ENCODE measurements at places on chromosomes 3 and 15.

DNA sequence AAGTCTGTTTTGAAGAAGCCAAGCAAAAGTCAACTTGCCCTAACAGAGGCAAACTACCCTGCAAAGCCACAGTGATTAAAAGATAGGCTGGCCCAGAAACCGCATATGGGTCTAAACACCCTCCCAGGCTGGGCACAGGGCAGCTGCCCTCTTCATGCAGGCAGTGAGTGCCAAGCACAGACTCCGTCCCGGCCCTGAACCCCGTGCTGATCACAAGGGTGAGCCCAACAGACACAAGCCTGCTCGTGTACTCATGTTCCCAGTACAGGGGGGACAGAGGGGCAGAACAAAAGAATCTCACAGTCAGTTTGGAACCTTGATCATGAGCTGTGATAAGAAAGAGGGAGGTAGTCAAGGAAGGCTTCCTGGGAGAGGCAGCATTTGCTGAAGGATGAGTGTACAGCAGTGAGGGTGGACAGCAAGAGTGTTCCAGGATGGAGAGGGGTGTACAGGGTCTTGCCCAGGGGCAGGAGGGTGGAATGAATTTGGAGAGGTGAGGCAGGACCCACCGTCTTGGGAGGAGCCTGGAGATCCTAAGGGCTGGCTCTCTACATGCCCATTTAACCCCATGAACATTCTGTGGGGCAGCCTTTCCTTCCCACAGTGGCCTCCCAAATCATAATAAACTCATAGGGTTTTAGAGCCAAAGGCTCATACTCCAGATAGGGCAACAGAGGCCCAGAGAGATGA, 43.2 kb upstream of the PRR23E start:
- no peak for DNase-seq

- no peak for DNase-seq
Observed at GRCh38 chr3:13333236-13333897, 86.8 kb downstream of the NUP210 start.

- DNase-seq, result no peak
Observed at GRCh38 chr15:66959875-66960274, 105.5 kb upstream of the SMAD3 start.

GRCh38 chr3:56001537-56001936, 466.7 kb downstream of the ERC2 start:
- no peak for DNase-seq

DNA sequence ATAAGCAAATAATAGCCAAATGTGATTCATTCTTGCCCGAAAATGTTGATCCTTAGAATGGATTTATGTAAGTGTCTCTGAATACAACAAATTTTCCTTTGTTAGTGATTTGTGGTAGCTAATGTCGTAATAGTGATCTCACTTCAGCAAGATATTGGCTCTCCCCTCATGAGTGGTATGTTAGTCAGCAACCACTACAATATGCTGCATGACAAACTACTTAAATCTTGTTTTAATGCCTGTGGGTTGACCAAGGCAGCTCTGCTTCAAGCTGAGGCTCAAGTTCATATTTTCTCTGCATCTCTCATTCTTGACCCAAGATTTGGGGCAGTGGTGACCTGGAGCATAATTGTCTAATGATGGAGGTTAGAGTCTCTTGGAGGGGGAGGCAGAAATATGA, 49.8 kb upstream of the GALNT15 start:
- DNase-seq, result no peak

DNA sequence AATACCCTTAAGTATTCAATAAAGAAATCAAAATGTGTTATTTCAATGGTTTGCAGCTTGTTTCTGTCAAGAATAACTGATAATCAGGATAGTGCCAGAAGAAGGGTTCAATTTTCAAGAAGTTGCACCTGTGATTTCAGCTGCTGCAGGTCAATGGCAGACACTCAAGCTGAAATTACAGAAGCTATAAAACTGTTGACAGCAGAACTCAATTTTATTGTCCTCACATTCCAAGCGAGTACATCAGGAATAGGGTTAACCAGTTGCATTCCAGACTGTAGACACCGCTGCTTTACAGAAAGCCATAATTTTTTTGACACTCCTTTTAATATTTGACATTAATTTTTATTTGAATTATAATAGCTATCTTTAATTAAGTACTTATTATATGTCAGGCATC, 364.1 kb downstream of the CGGBP1 start:
- DNase-seq, result no peak

- peak; percentile 80 for DNase-seq
Observed at GRCh38 chr15:89419370-89419984, 76.9 kb downstream of the RHCG start.

- peak; percentile 27 for DNase-seq
Observed at GRCh38 chr15:53565721-53566120, 193.7 kb downstream of the WDR72 start.

DNA sequence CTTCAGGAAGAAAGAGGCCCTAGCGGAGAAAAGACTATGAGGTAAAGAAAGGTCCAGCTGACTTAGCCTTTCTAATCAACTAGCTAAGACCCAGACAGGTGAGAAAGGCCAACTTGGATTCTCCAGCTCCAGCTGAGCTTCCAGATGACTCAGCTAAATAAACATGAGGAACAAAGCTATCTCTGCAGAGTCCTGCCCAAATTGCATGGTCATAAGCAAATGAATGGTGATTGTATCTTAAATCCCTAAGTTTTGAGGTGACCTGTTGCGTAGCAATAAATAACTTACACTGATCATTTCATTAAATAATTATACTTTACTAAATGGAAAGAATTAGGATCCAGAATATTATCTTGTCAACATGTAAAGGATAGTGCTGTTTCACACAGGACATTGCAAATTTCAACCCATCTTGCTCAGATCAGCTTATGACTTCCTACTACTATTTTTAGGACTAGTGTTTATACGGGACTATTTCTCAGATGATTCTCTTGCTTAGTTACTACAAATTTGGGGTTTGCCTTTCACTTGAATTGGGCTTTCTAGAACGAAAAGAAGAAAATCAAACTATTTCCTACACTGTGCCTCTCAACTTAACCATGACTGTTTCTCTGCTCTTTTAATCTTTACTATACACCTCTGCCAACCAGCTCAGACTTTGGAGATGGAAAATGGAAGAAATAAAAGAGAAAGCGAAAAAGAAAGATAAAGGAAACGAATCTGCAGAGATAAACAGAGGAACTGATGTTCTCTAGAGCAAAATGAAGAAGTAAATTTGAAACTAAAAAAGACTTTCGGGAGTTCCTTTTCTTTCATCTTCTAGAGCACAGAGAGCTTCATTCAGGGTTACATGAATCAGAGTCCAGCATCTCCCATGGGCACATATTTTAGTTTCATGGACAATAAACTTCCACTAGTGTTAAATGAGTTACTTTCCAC, 6.6 kb upstream of the ADGRG7 start:
- DNase-seq, result peak; percentile 21

DNA sequence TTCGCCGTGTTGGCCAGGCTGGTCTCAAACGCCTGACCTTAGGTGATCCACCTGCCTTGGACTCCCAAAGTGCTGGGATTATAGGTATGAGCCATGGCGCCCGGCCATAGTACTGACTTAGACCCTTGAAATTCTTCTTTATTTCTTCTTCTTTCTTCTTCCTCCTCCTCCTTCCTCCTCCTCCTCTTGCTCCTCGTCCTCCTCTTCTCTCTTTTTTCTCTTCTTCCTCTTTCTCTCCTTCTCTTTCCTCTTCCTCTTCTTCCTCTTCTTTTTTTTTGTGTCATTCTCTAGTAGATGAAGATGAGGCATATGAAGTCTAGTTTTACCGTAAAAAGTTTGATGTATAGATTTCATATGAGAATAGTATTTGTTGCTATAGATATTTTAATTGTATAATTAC, 9.3 kb downstream of the RPL15 start:
- DNase-seq, result no peak

- peak; percentile 85 for DNase-seq
Observed at GRCh38 chr3:82133070-82133606, 371.7 kb upstream of the GBE1 start.

DNA sequence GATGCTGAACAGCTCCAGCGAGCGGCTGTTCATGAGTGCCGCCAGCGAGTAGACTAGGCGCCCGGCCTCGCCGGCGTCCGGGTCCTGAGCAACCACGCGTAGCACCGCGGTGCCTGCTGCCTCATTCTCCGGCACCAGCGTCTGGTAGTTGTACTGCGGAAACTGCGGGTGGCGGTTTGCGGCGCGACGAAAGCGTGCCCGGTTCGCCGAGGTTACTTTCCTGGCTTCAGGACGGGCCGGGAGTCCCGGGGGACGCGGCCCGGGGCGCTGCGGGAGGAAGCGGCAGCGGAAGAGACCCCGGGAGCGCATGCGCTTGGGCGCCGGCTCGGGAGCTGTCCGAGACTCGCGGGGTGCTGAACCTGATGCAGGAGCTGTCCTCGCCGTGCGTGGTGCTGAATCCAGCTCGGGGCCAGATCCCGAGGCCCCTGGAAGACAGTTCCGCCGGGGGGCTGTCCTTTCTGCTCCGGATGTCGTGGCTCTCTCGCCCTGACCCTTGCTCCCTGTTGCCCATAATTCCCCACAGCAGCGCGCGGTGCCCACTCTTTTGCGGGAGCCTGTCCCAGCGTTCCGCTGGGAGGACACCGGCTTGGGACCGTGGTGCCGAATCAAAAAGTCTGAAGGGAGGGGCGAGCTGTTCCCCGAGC, 1.1 kb downstream of the CELSR3 start:
- peak; percentile 69 for DNase-seq

- DNase-seq, result no peak
Observed at GRCh38 chr3:8631661-8632060, 12.9 kb downstream of the SSUH2 start.

- no peak for DNase-seq
Observed at GRCh38 chr15:36753173-36753572, 173.7 kb downstream of the CDIN1 start.

DNA sequence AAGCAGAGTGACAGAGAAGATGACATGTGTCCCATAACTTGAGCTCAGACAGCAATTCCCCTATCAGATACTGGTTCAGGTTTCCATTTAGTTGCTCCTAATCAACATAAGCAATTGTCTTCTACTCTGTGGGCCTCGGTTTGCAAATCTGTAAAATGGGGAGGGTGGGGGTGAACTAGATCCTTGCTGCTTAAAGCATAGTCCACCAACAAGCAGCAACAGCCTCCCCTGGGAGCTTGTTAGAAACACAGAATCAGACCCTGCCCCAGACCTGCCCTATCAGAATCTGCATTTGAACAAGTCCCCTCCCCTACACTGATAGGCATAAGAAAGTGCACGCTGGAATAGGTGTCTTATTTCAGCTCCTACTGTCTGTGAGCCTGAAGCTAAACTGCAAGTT, 87.8 kb downstream of the CEMIP start:
- DNase-seq, result no peak

DNA sequence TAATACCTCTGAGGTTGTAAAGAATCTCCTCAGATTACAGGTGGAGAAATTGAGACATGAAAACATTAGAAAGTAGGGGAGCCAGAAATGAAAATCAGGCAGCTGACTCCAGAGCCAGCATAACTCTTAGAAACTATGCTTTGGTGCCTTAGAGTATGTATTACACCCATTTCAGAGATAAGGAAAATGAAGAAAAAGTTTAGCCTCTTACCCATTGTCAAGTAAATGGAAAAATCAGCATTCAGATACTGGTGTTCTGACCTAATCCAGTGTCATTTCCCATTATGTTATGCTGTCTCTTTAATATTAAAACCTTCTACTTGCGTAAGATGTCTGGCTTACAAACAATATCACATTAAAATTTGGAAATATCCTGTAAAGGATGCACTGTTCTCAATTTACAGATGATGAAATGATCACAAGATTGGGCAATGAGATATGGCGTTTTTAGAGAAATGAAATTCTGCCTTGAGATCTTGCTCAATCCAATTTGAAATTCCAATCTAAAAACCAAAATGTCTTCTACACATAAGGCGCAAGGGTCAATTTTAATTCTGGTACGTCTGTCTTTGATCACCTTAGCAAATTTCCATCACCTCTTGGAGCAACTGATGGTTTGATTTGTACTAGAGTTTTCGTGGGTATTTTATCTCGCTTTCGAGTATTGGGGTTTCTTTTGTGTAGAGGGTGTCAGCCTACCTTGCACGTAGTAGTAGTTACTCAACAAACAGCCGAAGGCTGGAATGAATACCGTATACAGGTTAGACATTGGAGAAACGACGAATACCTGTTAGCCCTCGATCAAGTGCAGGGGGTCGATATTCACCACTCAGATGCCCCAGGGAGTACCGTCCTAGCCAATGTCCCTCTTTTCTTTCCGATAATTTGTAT, 902 bp upstream of the ZCWPW2 start:
- peak; percentile 70 for DNase-seq

DNA sequence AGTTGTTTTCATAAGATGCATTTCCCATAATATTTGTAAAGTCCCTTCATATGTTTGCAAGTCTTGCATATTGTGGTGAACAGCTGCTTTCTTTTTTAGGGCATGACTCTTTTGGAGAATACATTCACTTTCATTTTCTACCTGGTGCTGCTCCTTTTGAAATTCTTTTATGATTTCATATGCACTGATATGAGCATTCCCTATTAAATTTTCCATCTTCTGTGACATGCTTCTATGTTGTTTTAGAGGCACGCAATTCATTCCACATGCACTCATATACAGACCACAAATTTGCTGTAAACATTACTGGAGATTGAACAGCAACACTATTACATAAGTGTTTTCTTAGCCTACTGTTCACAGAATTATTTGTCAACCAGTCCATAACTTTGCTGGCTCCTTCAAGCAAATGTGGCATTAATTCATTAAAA, 92.8 kb upstream of the TNFSF10 start:
- no peak for DNase-seq

GRCh38 chr15:37122703-37123102, 22.4 kb upstream of the MEIS2 start:
- DNase-seq, result no peak

DNA sequence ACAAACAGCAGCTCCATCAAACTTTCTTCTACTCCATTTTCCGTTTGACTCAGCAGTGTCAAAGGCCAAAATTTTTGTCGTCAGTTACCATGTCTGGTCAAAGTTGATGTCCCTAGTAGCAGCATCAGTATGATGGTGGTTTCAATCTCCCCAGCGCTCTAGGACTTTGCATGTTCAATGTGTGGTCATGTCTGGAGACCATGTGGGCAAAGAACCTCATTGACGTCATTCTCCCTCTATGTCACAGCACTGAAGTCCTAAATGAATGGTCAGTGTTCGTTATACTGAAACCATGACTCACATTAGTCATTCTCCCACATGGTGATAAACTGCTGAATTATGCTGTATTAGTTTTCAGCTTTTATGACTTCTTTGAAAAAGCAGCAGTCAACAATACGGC, 23.2 kb downstream of the SHC4 start:
- no peak for DNase-seq

GRCh38 chr15:63999177-63999576, 47.1 kb downstream of the DAPK2 start:
- peak; percentile 48 for DNase-seq

- no peak for DNase-seq
Observed at GRCh38 chr3:13762906-13763305, 117.0 kb downstream of the WNT7A start.

- no peak for DNase-seq
Observed at GRCh38 chr3:189720736-189721417, 89.7 kb downstream of the TP63 start.

- DNase-seq, result no peak
Observed at GRCh38 chr15:62782896-62783295, 259.7 kb upstream of the TPM1 start.

DNA sequence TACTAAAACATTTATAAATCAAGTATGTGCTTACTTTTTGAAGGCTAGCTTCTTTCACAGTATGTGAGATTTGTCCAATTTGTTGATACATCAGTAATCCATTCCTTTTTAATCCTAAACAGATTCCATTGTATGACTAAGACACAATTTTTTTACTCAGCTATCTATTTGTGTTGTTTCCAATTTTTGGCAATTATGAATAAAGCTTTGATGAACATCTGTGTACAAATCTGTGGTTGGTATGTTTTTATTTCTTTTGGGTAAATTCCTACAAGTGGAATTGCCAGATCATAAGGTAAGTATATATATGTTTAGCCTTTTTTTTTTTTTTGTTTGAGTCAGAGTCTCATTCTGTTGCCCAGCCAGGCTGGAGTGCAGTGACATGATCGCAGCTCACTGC, 56.2 kb upstream of the VEPH1 start:
- DNase-seq, result no peak

All from hematopoietic multipotent progenitor cell treated with erythropoietin and hydrocortisone succinate and interleukin-3 and kit ligand, for 6 days (in vitro differentiated cells).